ENCODE measurements at places on chromosomes 11 and 22.

DNA sequence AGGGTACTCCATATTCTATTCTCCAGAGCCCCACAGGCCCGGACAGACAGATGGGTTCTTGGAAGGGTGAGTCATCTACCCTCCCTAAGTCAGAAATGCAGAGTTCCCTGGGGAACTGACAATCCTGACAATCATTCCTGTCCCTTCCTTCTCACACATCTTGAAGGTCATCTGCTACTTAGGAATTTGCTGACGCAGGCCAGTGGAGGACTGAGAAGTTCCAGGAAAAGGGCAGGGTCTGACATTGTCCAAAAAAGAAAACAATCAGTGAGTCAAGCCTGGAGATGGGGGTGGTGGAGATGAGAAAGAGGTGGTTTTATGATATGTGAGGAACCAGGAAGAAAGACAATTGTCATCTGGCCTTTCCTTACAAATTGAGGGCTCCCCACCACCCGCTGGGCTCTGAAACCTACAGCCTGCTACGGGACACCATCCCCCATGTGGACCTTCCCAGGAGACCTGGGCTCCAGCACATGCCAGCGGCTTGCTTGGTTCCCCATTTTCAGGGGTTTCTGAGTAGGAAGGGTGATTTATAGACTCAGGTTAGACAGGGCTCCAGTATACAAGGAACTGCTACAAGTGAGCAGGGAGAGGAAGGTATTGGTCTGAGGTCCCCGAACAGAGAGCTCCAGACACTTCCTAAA lies 12.9 kb downstream of the CD59 start:
- DNase-seq, result no peak

GRCh38 chr11:44003736-44004451 lies 43.9 kb upstream of the ACCSL start:
- DNase-seq, result no peak

- DNase-seq, result no peak
These were observed 42.8 kb upstream of the TCF20 start for GRCh38 chr22:42313204-42313603.

DNA sequence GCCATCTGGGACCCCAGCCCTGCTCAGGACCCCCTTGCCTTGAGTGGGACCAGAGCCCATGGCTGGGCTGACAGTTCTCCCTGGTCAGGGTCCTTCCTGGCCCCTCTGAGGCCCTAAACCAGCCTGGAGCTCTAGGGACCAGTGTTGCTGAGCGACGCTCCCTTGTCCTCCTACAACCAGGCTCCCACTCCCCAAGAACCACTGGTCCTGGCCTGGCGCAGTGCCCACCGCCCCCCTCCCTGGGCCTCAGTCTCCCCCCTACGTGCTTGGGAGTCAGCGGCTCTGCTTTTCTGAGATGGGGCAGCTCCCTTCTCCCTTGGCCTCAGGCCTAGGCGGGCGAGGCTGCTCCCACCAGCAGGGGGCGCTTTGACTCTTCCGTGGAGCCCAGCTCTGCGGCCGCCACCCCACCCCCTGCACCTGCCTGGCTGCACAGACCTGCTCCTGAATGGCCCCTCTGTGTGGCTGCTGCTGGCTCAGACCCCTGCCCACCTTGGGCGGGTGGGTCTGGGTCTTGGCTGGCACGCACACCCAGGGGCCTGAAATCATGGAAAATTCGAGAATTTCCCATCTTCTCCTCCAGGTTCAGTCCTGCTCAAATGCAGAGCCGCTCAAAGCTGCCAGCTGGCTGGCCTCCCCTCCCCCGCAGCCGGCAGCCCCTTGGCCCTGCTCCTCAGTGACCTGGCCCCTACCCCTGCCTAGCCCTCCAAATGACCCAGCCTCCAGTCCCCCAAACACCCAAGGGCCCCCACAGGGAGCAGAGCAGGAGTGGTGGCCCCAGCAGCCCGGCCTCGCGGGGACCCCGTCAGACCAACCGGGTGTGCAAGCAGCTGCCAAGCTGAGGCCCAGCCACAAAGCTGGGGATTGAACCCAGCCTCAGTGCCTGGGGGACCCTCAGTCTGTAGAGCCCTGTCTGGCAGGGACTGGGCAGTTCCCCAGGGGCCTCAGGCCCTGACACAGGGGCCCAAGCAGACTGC lies 9.1 kb downstream of the PRR33 start:
- DNase-seq, result peak; percentile 48

- DNase-seq, result no peak
These were observed 17.9 kb downstream of the MUC5AC start for GRCh38 chr11:1175461-1176223.

DNA sequence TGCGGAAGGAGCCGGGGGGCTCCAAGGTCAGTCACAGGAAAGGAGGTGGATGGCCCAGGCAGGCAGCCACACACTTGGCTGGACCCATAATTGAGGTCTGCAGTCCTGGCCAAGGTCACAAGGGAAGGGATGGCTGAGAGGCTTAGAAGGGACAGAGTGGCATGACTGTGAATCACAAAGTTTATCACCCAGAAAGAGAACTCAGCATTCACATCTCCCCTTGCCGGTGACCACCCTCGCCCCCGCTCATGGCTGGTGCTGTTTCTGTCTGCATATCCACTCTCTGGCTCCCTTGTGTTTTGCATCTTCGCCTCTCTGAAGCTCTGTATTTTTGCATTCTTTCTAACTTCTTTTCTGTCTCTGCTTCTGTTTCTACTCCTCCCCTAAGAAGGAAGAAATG lies 117.5 kb downstream of the FEZ1 start:
- DNase-seq, result no peak

DNA sequence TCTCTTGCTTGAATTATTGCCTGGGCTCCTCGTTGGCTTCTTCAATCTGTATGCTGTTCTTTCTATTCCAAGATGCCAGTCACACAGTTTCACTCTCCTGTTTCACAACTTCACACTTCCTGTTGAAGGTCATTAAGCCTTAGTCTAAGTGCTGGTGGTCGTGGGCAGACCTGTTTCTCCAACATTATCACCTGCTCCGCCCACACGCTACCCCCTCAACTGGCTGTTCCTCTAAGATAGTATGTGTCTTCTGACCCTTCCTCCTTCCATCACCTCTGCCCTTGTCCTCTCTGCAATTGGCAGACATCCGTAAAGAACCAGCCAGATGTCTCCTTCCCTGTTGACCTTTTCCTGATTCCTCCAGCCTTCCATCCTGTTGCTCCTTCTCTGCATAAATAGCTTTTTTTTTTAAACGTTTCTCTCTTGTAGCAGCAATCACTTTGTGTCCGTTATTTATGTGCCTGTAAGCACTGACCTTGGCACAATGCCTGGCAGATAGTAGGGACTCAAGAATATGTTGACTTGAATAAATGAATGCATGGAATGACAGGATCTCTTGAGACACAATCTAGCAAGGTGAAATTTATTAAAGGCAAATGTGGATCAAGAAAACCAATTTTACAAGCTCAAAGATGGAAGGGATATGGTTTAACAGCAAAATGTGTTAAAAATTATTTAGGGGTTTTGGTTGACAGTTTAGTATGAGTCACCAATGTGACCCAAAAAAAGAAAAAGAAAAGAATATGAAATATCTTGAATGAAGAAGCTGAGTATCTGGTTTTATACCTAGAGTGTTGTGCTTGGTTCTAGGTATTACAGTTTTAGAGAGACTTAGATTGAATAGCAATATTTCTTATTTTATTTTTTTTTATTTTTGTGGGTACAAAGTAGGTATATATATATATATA lies 12.6 kb downstream of the DIXDC1 start:
- no peak for DNase-seq

GRCh38 chr11:14111496-14111895 lies 149.0 kb downstream of the SPON1 start:
- no peak for DNase-seq

DNA sequence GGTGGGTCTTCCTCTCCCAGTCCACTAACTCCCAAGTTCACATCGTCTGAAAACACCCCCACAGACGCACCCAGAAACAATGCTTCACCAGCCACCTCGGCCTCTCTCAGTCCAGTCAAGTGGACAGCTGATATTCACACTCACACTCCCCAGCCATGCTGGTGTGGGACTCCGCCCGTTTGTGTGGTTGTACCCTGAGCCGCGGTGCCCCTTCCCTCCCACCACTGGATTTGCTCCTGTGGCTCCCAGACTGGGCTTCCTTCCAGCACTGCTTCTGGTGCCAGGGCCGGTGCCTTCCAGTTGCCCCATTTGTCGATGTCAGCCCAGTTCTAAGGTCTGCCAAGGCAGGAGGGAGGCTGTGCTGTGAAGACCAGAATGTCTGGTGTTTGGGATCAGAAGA lies 37.9 kb upstream of the PLET1 start:
- no peak for DNase-seq

DNA sequence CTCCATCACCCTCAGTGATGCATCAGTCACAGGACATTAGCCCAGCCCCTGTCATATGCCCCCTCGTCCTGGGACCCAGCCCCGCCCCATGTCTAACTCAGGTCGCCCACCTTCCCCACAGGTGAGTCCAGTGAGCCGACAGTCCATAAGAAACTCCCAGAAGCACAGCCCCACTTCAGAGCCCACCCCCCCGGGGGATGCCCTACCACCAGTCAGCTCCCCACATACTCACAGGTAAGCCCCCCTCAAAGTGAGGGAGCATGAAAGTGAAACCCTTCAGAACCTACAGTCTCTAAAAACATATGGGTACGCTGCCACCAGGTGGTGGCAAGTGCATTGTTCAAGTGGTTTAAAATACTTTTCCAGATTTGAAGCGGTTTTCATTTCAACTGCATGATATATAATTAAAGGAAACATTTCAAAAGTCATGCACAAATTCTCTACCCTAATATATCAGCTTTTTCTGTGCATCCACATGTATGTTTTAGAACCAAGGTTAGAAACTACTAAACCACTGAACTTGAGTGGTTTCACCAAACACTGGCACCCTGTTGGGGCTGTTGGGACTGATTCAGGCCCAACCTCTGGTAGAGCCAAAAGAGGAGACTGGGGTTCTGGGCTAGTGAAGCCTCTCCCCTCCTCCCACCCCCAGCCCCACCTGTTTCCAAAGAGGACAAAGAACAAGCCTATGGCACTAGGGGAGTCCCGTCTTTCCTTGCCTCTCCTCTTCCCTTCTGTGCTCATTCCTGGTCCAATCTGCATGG lies 17.3 kb downstream of the EPS8L2 start:
- DNase-seq, result peak; percentile 41

DNA sequence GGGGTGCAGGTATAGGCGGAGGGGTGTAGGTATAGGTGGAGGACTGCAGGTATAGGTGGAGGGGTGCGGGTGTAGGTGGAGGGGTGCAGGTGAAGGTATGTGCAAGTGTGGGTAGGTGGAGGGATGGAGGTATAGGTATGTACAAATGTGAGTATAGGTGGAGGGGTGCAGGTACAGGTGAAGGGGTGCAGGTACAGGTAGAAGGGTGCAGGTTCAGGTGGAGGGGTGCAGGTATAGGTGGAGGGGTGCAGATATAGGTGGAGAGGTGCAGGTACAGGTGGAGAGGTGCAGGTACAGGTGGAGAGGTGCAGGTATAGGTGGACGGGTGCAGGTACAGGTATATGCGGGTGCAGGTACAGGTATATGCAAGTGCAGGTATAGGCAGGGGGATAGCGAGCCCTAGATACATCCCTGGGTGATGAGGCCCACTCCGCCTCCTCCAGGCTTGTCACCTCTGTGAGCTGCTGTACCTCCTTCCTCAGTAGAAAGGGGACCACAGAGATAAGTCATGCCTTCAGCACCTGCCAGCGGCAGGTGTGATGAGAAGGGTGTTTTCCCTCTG lies 17.2 kb downstream of the LINC01488 start:
- no peak for DNase-seq

GRCh38 chr11:117807482-117808327 lies 10.7 kb upstream of the DSCAML1 start:
- peak; percentile 63 for DNase-seq

DNA sequence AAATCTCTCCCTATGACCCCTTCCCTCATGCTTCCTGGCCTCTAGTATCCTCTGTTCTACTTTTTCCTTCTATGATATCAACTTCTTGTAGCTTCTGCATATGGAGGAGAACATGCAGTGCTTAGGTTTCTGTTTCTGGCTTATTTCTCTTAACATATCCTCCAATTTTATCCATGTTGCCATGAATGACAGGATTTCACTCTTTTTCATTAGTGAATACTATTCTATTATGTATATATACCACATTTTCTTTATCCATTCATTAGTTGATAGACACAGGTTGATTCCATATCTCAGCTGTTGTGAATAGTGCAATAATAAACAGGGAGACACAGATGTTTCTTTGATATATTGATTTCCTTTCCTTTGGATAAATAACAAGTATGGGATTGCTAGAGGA lies 123.3 kb upstream of the SESN3 start:
- no peak for DNase-seq

- no peak for DNase-seq
These were observed 18.2 kb downstream of the RTN4R start for GRCh38 chr22:20249797-20250354.

- DNase-seq, result no peak
These were observed 9.9 kb upstream of the OR56B1 start for GRCh38 chr11:5726351-5726750.

- DNase-seq, result no peak
These were observed 20.3 kb upstream of the APLP2 start for GRCh38 chr11:130049328-130049771.

DNA sequence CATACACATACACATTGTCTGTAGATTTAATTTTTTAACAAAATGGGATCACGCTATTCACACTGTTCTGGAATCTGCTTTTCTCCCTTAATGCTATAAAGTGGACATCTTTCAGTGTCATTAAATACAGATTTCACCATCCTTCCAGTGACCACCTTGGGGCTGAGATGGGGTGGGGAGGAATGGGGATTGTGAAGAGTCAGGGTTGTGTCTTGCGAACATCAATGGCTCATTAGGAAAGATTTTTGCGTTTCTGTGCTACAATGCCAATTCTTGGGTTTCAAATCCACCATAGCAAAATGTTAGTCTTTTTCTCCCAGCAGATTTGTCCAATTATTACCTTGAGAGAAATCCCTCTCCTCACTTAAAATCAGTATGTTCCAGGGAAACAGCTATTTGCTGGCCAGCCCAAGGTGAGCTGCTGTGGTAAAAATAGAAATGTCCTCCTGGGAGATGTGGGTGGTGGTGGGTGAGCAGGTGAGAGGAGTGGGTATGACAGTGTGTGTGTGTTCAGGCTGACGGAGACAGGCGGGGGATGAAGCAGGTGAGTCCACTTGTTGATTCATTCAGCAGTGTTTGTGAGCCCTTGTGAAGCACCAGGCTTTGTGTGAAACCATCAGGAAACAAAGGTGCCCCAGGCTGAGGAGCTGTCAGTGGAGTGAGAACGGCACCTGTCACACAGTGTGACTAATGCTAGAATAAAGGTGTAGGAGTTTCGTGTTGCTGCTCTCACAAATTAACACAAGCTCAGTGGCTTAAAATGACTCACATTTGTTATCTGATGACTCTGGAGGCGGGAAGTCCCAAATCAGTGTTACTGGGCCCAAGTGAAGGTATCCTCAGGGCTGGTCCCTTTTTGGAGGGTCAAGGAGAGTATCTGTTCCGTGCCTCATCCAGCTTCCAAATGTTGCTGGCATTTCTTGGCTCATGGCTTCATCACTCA lies 1.7 kb upstream of the CBX6 start:
- DNase-seq, result peak; percentile 41

GRCh38 chr22:50469377-50470305 lies 5.2 kb downstream of the SBF1 start:
- DNase-seq, result peak; percentile 95
